ENCODE measurements at places on chromosomes 5 and 9.

- H3K27ac ChIP-seq = peak overlapping the region; percentile 44
- no peak overlapping the region for H3K4me3 ChIP-seq
- no peaks in the 10 kb centered on the region for H3K36me3 ChIP-seq
- H3K27me3 ChIP-seq = no peaks in the 10 kb centered on the region
- peak; percentile 74 for DNase-seq
- peaks cover 26% of the 10 kb centered on the region for H3K4me1 ChIP-seq
Measured at GRCh38 chr9:88781628-88782391, 209.5 kb upstream of the S1PR3 start.

- H3K36me3 ChIP-seq = no peaks in the 10 kb centered on the region
- H3K27me3 ChIP-seq = peaks cover 15% of the 10 kb centered on the region
- DNase-seq = no peak
- peak overlapping the region; percentile 18 for H3K4me3 ChIP-seq
- no peak overlapping the region for H3K27ac ChIP-seq
- H3K4me1 ChIP-seq = peaks cover 4% of the 10 kb centered on the region
Measured at GRCh38 chr9:129383019-129383560, 205.0 kb upstream of the IER5L start.

DNA sequence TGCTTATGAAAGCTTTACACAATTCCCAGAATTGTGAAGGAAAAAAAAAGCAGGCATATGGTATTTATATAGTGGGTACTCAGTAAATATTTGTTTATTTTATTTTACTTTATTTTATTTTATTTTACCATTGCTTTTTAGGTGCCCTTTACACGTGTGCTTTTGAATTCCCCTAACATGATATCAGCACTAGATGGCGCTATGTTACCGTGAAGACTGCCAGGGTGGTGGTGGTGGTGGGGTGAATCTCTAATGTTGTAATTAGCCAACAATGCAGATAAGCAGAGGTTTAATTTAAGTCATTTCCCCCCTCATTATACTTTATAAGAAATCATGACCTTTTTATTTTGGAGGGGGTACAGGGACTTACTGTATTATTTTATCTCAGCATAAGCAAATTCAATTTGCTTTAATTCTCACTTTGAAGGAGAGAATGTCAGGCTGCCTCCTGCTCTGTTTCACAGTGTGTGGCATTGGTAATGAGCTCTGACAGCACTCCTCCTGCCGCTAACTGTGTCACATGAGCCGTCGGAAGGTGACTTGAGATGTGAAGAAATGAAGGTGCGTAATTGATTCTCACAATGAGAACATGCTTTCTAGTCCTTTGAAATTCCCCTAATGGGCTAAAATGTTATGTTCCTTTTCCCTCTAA, 165.6 kb downstream of the YTHDC2 start:
- no peaks in the 10 kb centered on the region for H3K36me3 ChIP-seq
- no peaks in the 10 kb centered on the region for H3K27me3 ChIP-seq
- DNase-seq = peak; percentile 36
- no peak overlapping the region for H3K4me3 ChIP-seq
- H3K27ac ChIP-seq = no peak overlapping the region
- H3K4me1 ChIP-seq = no peaks in the 10 kb centered on the region

DNA sequence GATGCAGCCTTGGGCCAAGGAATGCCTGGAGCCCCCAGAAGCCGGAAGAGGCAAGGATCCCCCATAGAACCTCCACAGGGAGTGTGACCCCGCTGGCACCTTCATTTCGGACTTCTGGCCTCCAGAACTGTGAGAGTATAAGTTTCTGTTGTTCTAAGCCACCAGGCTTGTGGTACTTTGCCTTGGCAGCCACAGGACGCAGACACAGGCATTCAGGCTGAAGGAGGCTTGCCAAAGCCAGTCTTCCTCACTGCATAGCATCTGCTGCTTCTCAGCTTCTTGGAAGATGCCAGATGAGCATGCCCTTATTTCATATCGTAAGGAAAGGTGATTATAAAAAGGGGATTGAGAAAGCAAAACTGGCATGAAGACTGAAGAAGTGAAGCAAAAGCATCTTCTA, 61.1 kb upstream of the TAS2R1 start:
- H3K27me3 ChIP-seq = no peaks in the 10 kb centered on the region
- H3K27ac ChIP-seq = no peak overlapping the region
- no peaks in the 10 kb centered on the region for H3K4me1 ChIP-seq
- no peak for DNase-seq
- no peaks in the 10 kb centered on the region for H3K36me3 ChIP-seq

DNA sequence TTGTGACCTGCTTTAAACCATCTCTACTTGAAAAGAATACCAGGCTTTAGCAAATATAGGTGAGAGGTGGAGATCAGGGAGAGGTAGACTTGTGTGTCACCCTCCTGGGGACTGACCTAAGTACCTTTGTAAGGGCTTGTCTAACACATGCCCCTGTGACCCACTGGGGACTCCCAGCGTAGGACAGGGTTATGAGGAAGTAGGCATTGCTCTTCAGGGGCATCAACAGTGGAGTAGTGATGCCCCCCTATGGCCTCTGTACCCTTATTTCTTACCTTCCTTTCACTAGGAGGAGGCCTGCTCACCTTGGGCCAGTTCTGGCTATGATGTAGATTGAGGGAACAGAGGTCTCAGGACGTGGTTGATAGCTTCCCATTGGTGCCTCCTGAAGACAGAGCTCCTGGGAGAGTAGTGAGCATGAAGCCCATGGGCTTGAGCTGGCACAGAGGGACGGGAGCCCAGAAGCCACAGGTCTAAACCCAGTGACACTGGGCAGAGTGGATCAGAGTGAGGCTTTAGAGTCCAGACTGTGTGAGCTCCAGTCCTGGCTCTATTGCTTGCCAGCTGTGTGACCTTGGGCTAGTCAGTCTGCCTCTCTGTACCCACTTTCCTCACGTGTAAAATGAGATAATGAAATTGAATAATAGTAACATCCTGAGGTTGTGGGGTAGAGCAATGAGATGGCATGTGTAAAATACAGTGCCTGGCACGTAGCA, 191.7 kb downstream of the AOPEP start:
- peaks cover 35% of the 10 kb centered on the region for H3K4me1 ChIP-seq
- no peaks in the 10 kb centered on the region for H3K27me3 ChIP-seq
- no peak overlapping the region for H3K4me3 ChIP-seq
- H3K36me3 ChIP-seq = no peaks in the 10 kb centered on the region
- no peak for DNase-seq

GRCh38 chr9:33468797-33469621, 4.7 kb downstream of the NOL6 start:
- H3K4me1 ChIP-seq = peaks cover 3% of the 10 kb centered on the region
- H3K27me3 ChIP-seq = no peaks in the 10 kb centered on the region
- H3K27ac ChIP-seq = no peak overlapping the region
- no peak overlapping the region for H3K4me3 ChIP-seq

DNA sequence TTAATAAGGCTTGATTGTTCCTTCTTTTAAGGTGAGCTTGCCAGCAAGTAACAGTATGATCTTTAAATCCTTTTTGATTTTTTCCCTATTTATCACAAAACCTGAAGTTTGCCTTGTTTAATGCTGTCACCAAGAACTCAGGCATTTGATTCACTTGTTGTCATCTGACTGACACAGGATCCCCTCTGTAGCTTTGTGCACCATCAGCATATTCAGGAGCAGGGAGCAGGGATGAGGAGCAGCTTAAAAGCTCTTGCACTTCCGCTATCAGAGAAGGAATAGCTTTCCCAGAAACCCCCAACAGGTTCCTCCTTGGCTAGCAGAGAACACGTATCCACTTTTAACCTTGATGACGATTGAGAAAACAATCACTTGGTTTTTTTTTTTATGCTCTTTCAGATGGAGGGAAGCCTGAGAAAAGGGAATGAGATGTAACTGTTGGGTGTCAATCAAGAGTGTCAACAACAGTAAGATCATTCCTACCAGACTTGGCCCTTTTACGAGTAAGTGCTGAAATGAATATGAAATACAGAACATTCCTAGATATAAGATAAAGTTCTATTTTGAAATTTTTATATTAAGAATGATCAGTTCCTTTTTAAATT, 433.1 kb upstream of the CDH18 start:
- no peaks in the 10 kb centered on the region for H3K4me1 ChIP-seq
- no peaks in the 10 kb centered on the region for H3K27me3 ChIP-seq
- no peak overlapping the region for H3K27ac ChIP-seq
- no peak overlapping the region for H3K4me3 ChIP-seq

DNA sequence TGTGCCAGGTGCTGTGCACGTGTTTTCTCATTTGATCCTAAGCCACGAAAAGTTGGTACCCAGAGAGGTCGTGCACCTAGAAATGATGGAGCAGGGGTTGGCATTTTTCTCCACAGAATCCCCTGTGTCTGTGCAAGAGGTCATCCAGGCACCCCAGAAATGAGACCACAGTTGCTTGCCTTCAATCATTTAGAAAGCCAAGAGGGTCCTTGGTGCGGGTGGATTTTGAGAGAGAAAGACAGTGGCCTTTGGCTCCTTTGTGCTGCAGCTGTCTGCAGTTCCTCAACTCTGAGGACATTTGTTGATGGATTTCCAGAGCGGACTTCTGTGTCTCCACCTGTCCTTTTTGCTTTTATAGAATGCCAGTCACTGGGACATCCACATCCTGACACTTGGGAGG, 33.8 kb upstream of the SPRY4 start:
- no peak overlapping the region for H3K27ac ChIP-seq
- DNase-seq = no peak
- no peak overlapping the region for H3K4me3 ChIP-seq
- H3K36me3 ChIP-seq = no peaks in the 10 kb centered on the region

- H3K4me1 ChIP-seq = no peaks in the 10 kb centered on the region
- no peaks in the 10 kb centered on the region for H3K36me3 ChIP-seq
- no peak for DNase-seq
Measured at GRCh38 chr5:91562922-91563321, 179.8 kb upstream of the ARRDC3 start.

GRCh38 chr5:626850-627249, 14.7 kb downstream of the CEP72 start:
- H3K27ac ChIP-seq = no peak overlapping the region
- no peaks in the 10 kb centered on the region for H3K4me1 ChIP-seq
- peak; percentile 25 for DNase-seq
- H3K27me3 ChIP-seq = no peaks in the 10 kb centered on the region
- peaks cover 6% of the 10 kb centered on the region for H3K36me3 ChIP-seq

Data from IMR-90 (cell line).